Occipital lobe (tissue), 3 donors: ENCODE measurements at places on chromosomes 2 and 18. TPM values are rescaled to one million over a fixed set of nuclear protein-coding genes. Genes with fewer than 3 reads are reported as not detected.

ANKRD62 gene
- total RNA-seq, result 0.16 TPM

DNA sequence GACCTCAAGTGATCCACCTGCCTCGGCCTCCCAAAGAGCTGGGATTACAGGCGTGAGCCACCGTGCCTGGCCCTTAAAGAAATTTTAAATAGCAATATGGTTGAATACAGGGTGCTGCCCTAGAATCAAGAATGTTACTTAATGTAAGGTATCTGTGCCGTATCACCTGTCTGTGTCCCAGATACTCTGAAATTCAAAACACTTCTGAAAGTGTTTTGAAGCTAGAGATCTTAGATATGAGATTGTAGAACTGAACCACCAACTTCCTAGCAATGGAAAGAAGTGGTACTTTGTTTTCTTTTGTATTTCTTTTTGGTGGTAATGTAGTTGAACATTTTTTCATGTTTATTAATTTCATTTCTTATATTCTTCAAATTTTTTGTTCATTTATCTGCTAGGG is 13.0 kb downstream of the PTPN4 start:
- no peak for DNase-seq

CDKL4 gene
- 10.1 TPM for total RNA-seq

DNA sequence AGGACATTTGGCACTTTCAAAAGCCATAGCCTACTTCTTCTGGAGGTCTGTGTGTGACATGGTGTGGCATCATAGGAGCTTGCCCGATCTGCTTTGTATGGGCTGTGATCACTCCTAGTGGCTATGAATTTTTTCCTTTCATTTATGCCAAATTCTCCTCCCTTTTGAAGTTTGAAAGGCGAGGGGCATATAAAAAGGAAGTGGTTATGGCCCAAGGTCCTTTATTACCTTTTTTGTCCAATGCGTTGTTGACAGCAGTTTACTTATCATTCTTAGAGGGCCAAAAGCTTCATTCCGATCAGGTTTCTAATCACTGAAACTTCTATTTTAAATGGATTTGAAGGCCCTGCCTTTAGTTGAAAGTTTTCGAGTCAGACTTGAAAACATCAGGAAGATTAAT is 224.3 kb upstream of the FOSL2 start:
- no peak for DNase-seq

- DNase-seq, result no peak
Measured at GRCh38 chr18:23617412-23618014, 31.2 kb upstream of the NPC1 start.

SERPINB13 gene
- total RNA-seq, result not detected

ITPRIPL1 gene
- 7.5 TPM for total RNA-seq

NCKAP5 gene
- total RNA-seq, result 14.0 TPM

TMEM200C gene
- 16.4 TPM for total RNA-seq

DNA sequence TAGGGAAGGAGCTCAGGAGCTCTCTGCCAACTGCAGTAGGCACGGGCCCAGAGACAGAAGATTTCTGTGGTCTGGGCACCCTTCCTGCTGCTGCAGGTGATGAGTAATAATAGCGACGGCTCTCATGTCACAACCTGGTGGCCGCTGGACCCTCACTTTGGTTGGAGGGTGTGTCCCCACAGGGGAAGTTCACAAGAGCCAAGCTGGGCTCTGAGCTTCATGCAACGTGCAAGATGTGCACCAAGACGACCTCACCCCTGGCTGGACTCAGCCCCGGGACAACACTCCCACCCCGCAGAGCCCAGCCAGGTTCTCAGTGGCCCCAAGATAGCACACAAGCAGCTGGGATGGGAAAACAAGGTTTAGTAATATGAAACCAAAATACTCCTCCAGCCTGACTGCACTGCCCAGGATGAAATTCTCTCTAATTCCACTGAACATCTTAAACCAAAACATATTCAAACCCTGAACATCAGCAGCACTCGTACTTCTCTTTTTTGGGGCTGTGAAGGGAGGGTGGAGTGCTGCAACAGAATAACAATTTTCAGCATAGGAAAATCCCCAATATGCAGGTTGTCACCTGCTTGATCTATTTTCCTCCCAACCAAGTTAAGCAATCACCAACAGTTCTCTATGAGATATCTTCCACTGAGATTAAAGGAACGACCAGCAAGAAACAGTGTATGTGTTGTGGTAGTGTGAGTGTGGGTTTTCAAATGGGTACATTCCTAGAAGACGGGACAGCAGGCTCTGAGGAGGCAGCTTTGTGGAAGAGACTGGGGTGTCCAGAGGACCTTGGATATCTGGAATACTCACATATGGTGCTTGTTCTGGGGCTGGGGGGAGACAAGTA is 26.5 kb downstream of the BCL2 start:
- DNase-seq, result no peak

ALK gene
- total RNA-seq, result 0.78 TPM

- no peak for DNase-seq
Measured at GRCh38 chr2:108388045-108388444, 10.3 kb downstream of the SULT1C4 start.

ACMSD gene
- not detected for total RNA-seq
